ENCODE measurements at places on chromosomes 5 and 9. TPM values are rescaled to one million over a fixed set of nuclear protein-coding genes. Genes with fewer than 3 reads are reported as not detected.

DNA sequence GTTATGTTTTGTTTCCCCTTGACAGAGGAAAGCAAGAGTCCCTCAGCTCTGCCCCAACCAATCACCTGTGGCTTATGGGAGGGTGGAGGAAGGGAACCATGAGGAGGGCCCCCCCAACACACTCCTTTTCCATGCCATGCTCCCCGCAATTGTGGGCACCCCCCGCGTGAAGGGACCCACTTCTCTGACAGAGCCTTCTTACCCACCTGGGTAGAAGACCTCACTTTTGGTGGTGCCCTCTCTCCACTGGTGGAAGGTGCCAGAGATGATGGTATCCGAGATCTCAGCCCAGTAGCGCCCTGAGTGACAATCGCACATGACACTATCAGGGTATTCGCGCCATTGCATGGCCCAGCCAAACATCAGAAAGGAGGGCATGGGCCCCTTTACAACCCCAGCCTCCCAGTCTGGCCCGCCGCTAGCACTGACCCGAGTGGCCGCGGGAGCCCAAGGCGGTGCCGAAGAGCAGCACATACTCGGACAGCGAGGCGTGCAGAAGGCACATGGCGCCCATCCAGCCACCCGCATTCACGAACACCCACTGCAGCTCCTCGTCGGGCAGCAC lies 714 bp downstream of the SIGMAR1 start:
- no peaks in the 10 kb centered on the region for H3K4me1 ChIP-seq
- H3K4me3 ChIP-seq, result peak overlapping the region; percentile 63
- DNase-seq, result no peak
- no peaks in the 10 kb centered on the region for H3K36me3 ChIP-seq
- no peaks in the 10 kb centered on the region for H3K27me3 ChIP-seq
- H3K27ac ChIP-seq, result peak overlapping the region; percentile 82

DNA sequence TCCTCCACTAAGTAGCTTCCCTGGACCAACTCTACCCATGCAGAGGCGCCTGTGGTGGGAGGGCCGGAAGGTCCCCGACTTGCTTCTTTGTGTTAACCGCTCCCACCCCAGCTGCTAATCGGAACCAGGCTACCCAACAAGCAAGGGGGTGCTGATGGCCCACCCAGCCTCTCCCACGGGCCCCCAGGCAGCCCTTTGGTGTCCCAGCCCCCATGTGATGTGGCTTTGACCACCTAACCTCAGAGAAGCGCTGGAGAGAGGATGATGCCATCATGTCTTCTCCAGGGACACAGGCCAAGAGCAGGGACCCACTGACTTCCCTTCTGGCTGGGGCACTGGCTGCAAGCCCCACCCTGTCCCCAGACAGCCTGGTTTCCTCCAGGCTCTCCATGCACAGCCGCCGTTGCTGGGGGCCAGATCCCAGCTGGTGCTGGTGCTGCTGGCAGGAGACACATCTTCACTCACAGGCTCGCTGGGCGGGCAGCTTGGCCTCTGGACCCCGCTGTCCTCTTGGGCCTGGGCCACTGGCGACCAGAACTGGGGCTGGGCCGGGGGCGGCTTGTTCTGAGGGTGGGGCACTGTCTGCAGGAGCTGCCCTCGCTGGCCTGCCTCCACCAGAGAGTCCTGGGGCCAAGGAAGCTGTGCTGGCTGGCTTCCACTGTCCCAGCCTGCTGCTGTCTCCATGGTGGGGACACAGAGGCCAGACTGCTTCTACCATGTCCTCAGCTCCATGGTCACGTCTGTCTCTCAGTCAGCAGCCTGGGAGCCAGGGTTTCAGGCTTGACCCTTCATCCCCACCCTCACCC lies 27.8 kb downstream of the LAMC3 start:
- no peaks in the 10 kb centered on the region for H3K27me3 ChIP-seq
- H3K27ac ChIP-seq, result no peak overlapping the region
- no peak overlapping the region for H3K4me3 ChIP-seq
- H3K36me3 ChIP-seq, result no peaks in the 10 kb centered on the region
- DNase-seq, result no peak

DNA sequence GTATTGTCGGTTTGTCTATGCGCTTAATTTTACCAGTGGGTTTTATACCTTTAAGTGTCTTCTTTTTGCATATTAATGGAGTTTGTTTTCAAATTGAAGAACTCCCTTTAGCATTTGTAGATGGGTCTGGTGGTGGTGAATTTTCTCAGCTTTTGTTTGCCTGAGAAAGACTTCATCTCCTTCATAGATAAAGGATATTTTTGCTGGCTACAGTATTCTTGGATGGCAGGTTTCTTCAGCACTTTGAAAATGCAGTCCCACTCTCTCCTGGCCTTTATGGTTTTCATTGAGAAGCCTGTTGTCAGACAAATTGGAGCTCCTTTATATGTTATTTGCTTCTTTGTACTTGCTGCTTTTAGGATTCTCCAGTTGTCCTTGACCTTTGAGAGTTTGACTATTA lies 142.1 kb downstream of the RAB3C start:
- H3K4me3 ChIP-seq, result no peak overlapping the region
- H3K36me3 ChIP-seq, result no peaks in the 10 kb centered on the region
- no peak overlapping the region for H3K27ac ChIP-seq
- no peak for DNase-seq

GRCh38 chr5:8908055-8908683 lies 637.7 kb downstream of the SEMA5A start:
- H3K27me3 ChIP-seq, result no peaks in the 10 kb centered on the region
- no peak for DNase-seq
- H3K36me3 ChIP-seq, result no peaks in the 10 kb centered on the region
- H3K4me3 ChIP-seq, result no peak overlapping the region

DNA sequence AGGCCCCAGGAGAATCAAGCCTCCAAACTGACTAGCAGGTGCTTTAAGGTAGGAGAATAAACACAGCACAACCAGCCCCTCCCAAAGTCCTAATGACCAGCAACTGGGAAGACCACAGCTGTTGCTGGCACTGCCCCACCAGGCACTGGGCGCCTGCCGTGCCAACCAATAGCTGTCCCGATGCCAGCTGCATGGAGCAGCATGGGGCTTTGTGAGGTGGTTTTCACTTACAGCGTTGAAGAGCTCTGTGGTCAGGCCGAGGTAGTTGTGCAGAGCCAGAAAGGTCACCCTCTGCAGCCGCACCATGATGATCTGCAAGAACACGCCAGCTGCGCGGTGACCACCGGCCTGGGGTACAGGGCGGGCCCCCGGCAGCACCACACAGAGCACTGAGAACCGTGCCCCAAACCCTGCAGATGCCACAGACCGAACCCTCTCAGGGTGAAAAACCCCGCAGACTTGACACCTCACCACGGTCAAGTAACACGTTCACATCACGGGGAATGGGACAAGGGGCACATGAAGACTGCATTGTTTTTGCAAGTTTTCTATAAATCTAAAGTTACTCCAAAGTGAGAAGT lies 28.7 kb downstream of the PNPLA7 start:
- H3K27ac ChIP-seq, result no peak overlapping the region
- H3K4me3 ChIP-seq, result no peak overlapping the region
- no peaks in the 10 kb centered on the region for H3K4me1 ChIP-seq
- no peak for DNase-seq

- no peaks in the 10 kb centered on the region for H3K36me3 ChIP-seq
- H3K4me3 ChIP-seq, result no peak overlapping the region
- H3K27ac ChIP-seq, result no peak overlapping the region
- DNase-seq, result no peak
Measured at GRCh38 chr5:39757131-39757530, 332.4 kb upstream of the DAB2 start.

GRCh38 chr5:32339878-32340277 lies 27.1 kb upstream of the MTMR12 start:
- H3K27ac ChIP-seq, result no peak overlapping the region
- H3K27me3 ChIP-seq, result no peaks in the 10 kb centered on the region

DNA sequence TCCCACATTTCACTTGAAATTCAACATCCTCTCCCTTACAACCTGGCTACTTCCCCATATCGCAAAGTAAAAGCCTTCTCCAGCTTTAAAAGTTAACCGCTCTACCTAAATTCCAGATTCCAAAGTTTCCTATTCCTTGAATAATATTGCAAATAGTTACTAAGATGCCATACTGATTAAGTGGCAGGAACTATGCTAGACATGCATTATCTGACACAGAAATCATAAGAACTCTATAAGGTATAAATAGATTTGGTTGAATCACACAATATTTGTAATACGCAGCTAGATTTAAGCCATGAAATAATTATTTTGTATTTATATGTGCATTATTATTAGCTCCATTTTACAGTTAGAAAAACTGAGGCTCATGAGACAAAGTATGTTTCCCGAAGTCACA lies 92.8 kb downstream of the NFIB start:
- H3K4me3 ChIP-seq, result no peak overlapping the region
- peaks cover 3% of the 10 kb centered on the region for H3K4me1 ChIP-seq
- H3K27me3 ChIP-seq, result no peaks in the 10 kb centered on the region
- no peaks in the 10 kb centered on the region for H3K36me3 ChIP-seq

DNA sequence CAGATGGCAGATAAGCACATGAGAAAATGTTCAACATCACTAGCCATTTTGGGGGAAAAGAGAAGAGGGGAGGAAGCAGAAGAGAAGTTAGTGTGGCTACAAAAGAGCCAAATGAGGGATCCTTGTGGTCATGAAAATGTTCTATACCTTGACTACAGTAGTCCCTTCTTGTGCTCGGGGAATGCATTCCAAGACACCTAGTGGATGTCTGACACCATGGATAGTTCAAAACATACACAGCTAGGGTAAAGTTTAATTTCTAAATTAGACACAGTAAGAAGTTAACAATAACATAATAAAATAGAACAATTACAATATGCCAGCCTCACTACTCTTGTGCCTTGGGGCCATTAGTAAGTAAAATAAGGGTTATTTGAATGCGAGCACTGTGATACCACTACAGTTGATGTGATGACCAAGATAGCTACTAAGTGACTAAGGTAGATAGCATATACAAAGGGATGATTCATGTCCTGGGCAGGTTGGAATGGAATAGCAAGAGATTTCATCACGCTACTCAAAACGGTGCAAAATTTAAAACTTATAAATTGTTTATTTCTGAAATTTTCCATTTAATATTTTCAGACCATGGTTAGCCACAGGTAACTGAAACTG lies 344.1 kb downstream of the NR2F1-AS1 start:
- no peak overlapping the region for H3K4me3 ChIP-seq
- no peak for DNase-seq
- H3K27ac ChIP-seq, result no peak overlapping the region
- no peaks in the 10 kb centered on the region for H3K36me3 ChIP-seq
- no peaks in the 10 kb centered on the region for H3K27me3 ChIP-seq
- H3K4me1 ChIP-seq, result no peaks in the 10 kb centered on the region

GRCh38 chr9:78320875-78321496 lies 24.1 kb downstream of the PSAT1 start:
- H3K36me3 ChIP-seq, result no peaks in the 10 kb centered on the region
- H3K27ac ChIP-seq, result no peak overlapping the region
- DNase-seq, result no peak
- H3K4me1 ChIP-seq, result no peaks in the 10 kb centered on the region

DNA sequence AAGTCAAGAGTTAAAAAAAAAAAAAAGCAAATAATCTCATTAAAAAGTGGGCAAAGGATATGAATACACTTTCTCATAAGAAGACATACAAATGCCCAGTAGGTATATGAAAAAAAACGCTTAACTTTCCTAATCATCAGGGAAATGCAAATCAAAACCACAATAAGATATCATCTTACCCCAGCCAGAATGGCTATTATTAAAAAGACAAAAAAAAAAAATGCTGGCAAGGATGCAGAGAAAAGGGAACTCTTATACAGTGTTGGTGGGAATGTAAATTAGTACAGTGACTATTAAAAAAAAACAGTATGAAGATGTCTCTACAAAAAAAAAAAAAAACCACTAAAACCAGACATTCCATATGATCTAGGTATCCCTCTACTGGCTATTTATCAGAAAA lies 79.4 kb downstream of the LPAR1 start:
- no peaks in the 10 kb centered on the region for H3K27me3 ChIP-seq
- no peaks in the 10 kb centered on the region for H3K36me3 ChIP-seq
- no peak for DNase-seq

GRCh38 chr9:85941622-85941940 lies 635 bp downstream of the NAA35 start:
- DNase-seq, result no peak
- H3K4me3 ChIP-seq, result peak overlapping the region; percentile 62
- no peaks in the 10 kb centered on the region for H3K27me3 ChIP-seq

- peak overlapping the region; percentile 42 for H3K27ac ChIP-seq
- no peaks in the 10 kb centered on the region for H3K4me1 ChIP-seq
- no peak for DNase-seq
- H3K4me3 ChIP-seq, result no peak overlapping the region
- no peaks in the 10 kb centered on the region for H3K36me3 ChIP-seq
- H3K27me3 ChIP-seq, result no peaks in the 10 kb centered on the region
Measured at GRCh38 chr9:4084435-4084818, 215.4 kb downstream of the GLIS3 start.

DNA sequence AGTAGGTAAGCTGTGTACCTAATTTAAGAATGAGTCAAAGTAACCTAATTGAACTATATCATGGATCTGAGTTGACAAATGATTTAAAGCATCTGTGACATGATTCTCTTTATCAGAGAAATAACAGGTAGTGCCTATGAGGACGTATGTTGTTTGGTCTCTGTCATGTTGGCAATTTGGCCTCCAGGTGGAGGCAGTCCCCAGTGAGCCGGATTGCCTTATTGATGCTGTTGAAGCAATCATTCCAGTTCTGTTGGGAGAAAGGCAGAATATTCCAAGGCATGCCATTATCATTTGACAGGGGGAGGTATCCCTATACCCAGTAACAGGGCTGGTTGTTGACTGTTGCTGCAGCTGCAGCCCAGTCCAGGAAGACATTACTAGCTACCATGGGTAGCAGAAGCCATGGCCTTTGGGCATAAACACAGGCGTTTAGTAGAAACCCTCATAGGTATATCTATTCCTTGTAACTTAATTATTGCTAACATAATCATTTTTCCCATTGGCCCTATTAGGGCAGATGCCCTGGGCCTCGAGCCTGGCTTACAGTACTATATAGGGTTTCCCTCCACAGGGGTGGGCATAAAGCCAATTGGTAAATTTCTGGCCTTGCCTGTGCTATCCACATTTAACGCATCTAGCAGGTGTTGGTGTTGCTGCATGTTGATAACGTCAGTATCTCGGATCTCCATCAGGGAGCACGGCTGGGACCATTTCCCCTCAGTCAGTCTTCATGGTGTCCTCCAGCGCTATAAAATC lies 12.2 kb upstream of the SLC22A4 start:
- no peaks in the 10 kb centered on the region for H3K36me3 ChIP-seq
- H3K27ac ChIP-seq, result no peak overlapping the region
- no peak overlapping the region for H3K4me3 ChIP-seq
- no peak for DNase-seq

DNA sequence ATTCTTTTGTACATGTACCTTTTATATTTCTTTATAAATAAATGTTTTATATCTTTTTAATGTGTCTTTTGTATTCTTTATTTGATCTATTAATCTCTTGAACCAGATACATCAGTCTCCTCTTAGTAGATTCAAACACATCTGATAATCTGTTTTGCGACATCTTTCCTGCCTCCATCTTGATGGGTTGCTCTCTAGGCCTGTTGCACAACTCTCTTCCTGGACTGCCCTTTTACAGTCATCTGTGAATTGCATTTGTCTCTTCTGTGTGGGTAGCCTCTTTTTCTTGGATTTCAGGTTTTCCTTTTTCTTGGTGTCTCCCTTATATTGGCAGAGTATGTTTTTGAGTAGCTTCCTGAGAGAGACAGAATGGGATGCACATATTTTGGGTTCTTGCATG lies 6.2 kb downstream of the ZFYVE16 start:
- no peak for DNase-seq
- no peak overlapping the region for H3K4me3 ChIP-seq
- H3K27me3 ChIP-seq, result no peaks in the 10 kb centered on the region
- H3K27ac ChIP-seq, result no peak overlapping the region

The DMGDH gene
- total RNA-seq, result not detected

The DPM2 gene
- total RNA-seq, result 6.7 TPM

The FOXD4L6 gene
- total RNA-seq, result 0.51 TPM

The HTR1A gene
- total RNA-seq, result not detected

The RANBP3L gene
- total RNA-seq, result 1.5 TPM

The SLC4A9 gene
- 0.12 TPM for total RNA-seq

The PPP3R2 gene
- not detected for total RNA-seq

The ZNF346 gene
- total RNA-seq, result 38.5 TPM

The SFXN1 gene
- total RNA-seq, result 63.5 TPM

The DMRT3 gene
- total RNA-seq, result 9.1 TPM
